ENCODE measurements at places on chromosomes 5 and 9. TPM values are rescaled to one million over a fixed set of nuclear protein-coding genes. Genes with fewer than 3 reads are reported as not detected.

GRCh38 chr5:134267366-134268018 is 41.6 kb upstream of the PPP2CA start:
- no peak overlapping the region for H3K4me3 ChIP-seq
- H3K27me3 ChIP-seq: peaks cover 23% of the 10 kb centered on the region
- no peak for DNase-seq
- no peak overlapping the region for H3K27ac ChIP-seq
- no peaks in the 10 kb centered on the region for H3K4me1 ChIP-seq

- H3K36me3 ChIP-seq: no peaks in the 10 kb centered on the region
- H3K4me3 ChIP-seq: no peak overlapping the region
- H3K27me3 ChIP-seq: no peaks in the 10 kb centered on the region
- no peaks in the 10 kb centered on the region for H3K4me1 ChIP-seq
Observed at GRCh38 chr9:115943431-115944165, 210.0 kb upstream of the PAPPA start.

DNA sequence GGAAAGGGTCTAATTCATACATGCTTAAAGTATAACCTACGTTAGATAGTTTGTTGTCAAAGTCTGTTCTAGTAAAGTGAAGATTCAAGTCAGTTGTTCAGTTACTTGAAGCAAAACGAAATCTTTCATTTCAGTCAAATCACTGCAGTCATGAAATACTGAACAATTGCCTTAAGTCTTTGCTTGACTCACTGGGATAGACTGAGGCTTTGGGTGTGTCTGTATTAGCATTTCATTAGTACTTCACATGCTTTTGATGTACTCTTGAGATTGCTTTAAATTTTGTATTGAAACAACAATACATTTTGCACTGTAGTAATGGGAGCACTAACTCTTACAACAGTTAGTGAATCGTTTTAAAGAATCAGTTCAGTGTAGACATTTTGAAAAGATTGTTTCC is 4.0 kb upstream of the CMYA5 start:
- peaks cover 39% of the 10 kb centered on the region for H3K36me3 ChIP-seq
- no peaks in the 10 kb centered on the region for H3K27me3 ChIP-seq
- no peak for DNase-seq
- H3K27ac ChIP-seq: no peak overlapping the region

GRCh38 chr9:134208981-134209725 is 44.8 kb upstream of the RNU6ATAC start:
- H3K4me1 ChIP-seq: no peaks in the 10 kb centered on the region
- H3K27me3 ChIP-seq: peaks cover 4% of the 10 kb centered on the region
- DNase-seq: no peak
- no peaks in the 10 kb centered on the region for H3K36me3 ChIP-seq
- no peak overlapping the region for H3K4me3 ChIP-seq

DNA sequence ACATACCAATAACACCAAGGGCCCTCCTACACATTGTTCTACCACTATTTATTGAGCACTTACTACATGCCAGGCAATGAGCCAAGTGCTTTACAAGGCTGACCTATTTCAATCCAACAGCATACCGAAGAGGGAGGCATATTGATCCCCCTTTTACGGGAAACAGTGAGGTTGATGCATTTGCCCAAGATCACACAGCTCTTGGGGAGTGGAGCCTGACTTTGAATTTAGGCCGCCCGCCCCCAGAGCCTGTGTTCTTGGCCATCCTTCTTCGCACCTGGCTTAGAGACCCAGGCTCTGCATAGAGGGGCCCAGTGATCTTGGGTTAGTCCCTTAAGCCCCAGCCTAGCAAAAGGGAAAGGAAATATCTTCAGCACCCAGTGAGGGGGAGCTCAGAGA is 158.1 kb upstream of the IER5L start:
- no peak overlapping the region for H3K4me3 ChIP-seq
- no peak overlapping the region for H3K27ac ChIP-seq
- H3K36me3 ChIP-seq: no peaks in the 10 kb centered on the region
- DNase-seq: no peak

DNA sequence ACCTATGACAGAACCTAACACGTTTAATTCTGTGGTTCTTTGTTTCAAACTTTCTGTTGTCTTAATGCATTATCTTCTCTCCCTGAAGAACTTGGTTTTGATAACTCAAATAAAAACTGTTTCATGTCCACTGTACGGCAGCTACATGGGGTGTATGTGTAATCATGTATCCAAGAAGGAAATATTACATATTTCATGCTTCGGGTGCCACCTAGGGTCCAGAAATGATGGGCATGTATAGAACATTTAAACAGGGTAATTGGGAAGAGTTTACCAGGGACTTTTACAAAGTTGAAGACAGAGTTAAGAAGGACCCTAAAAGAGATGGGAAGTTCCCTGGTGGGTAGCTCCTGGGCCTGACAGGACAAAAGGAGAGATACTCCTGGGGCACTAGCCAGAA is 291.3 kb downstream of the FBXL7 start:
- H3K36me3 ChIP-seq: no peaks in the 10 kb centered on the region
- no peak for DNase-seq
- H3K27ac ChIP-seq: no peak overlapping the region
- no peaks in the 10 kb centered on the region for H3K4me1 ChIP-seq
- H3K4me3 ChIP-seq: no peak overlapping the region

GRCh38 chr5:38718771-38719391 is 126.9 kb upstream of the OSMR start:
- peaks cover 3% of the 10 kb centered on the region for H3K27me3 ChIP-seq
- no peak overlapping the region for H3K4me3 ChIP-seq
- H3K4me1 ChIP-seq: no peaks in the 10 kb centered on the region
- no peak overlapping the region for H3K27ac ChIP-seq

DEPDC1B gene
- 21.2 TPM for total RNA-seq
